ENCODE measurements at places on chromosomes 4 and X.

DNA sequence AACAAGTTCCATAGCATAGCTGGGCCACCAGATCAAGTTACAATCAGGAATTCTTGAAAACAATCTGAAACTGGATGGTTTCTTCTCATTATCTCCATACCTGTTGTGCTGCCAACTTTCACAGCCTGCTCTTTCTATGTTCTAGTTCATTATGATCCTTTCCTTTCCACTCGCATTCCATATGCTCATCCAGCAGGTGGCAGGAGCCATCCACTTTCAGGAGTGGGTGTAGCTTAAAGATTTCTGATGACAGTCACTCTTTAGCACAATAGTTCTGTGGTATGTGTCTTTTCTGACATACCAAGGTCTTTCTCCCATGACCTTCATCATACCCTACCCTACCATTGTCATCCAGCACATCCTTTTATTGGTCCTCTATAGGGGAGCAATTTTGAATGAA, 46.4 kb downstream of the PAGE2 start:
- peak; percentile 55 for DNase-seq

DNA sequence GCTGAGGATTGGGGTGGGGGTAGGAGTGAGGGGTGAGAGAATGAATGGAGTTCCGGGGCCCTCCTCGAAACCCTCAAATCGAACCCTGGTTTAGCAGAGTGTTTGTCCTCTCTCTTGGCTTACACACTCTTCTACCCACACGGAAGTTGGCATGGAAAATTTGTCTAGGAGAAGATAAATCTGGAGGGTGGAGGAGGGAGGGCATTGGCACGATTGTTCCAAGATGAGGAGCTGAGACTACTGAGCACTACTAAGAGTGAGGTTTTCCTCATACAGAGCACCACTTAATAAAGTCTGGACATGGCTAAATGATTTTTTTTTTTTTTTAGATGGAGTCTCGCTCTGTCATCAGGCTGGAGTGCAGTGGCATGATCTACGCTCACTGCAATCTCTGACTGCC, 33.4 kb downstream of the AKAP4 start:
- no peak for DNase-seq

GRCh38 chr4:142663828-142664227, 182.3 kb downstream of the INPP4B start:
- DNase-seq: peak; percentile 23

- no peak for DNase-seq
Measured at GRCh38 chr4:153781280-153781679, 7.6 kb downstream of the SFRP2 start.

DNA sequence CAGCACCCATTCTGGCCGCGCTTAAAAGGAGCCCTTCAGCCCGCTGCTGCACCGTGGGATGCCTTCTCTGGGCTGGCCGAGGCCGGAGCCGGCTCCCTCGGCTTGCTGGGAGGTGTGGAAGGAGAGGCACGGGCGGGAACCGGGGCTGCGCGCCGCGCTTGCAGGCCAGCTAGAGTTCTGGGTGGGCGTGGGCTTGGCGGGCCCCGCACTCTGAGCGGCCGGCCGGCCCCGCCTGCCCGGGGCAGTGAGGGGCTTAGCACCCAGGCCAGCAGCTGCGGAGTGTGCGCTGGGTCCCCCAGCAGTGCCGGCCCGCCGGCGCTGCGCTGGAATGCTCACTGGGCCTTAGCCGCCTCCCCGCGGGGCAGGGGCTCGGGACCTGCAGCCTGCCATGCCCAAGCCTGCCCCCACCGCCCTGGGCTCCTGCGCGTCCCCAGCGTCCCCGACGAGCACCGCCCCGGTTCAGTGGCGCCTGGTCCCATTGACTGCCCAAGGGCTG, 111.3 kb downstream of the PCDH18 start:
- DNase-seq: no peak

DNA sequence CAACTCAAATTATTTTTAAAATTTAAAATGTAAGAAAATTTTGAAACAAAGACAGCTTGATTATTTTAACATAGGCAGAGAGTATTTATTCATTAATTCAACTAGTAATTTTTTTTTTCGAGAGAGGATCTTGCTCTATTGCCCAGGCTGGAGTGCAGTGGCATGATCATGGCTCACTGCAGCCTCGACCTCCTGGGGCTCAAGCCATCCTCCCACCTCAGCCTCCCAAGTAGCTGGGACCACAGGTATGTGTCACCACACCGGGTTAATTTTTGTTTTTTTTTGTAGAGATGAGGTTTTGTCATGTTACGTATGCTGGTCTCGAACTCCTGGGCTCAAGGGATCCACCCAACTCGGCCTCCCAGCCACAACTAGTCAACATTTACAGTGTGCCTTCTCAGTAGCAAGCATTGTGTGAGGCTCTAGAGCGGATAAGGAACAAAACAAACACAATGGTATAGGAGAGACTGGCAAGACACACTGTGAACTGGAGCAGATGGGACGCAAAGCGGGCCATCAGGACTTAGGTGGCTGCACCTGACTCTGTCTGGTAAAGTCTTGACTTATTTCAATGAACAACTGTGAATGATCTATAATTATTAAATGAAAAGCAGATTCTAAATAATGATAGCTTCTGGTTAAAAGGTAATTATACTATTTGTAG, 21.6 kb downstream of the SETD7 start:
- no peak for DNase-seq

DNA sequence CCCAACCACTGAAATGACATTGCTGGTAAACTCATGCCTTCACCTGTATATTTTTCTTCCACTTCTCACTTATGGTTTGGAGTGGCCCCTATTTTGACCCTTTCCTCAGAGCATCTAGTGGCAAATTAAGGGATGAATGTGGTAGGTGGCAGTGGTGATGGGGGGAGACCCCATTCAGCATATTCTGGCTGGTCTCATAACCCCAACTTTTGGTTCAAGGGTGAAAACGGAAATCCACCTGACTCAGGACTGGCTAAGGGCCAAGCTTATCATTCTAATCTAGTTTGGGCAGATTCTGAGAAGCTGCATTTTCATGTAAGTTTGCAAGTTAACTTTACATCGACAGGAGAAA, 47.0 kb upstream of the NSUN7 start:
- DNase-seq: peak; percentile 9

- no peak for DNase-seq
Measured at GRCh38 chr4:42148425-42148824, 4.0 kb downstream of the BEND4 start.

DNA sequence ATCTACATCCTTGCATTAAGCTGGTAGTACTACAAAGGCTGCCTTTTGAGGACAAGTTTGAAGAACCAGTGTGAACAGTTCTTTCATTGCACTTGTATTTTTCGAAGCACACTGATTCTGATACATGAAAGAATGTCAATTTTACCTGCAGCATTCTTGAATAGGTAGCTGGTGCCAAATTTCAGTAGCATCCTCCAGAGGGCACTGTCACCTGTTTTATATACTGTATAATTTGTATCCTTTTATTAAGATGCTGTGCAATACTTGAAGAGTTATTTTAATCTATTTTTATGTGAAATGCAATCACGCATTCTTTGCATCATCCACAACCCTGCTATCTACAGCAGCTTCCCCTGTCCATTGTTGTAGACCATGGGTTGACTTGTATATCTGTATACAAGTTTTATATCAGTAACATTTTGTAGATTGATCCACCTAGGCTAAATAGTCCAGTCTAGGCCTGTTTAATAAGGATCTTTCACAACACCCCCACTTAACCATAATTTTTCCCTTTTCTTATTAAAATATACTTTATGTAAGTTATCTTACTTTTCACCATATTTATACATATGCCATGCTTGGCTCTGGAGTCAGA, 325.7 kb downstream of the PCDH7 start:
- DNase-seq: peak; percentile 65

DNA sequence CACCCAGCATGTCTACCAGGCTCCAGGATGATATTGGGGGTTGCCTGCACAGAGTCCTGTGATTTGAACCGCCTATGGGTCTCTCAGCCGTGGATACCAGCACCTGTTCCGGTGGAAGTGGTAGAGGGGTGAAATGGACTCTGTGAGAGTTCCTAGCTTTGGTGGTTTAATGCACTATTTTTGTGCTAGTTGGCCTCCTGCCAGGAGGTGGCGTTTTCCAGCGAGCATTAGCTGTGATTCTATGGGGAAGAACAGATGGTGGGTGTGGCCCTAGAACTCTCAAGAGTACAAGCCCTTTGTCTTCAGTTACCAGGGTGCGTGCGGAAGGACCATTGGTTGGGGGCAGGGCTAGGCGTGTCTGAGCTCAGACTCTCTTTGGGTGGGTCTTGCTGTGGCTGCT, 316.9 kb upstream of the AMOT start:
- no peak for DNase-seq

- DNase-seq: no peak
Measured at GRCh38 chrX:15344106-15344505, 8.8 kb upstream of the PIGA start.

- peak; percentile 82 for DNase-seq
Measured at GRCh38 chr4:177728361-177729152, 286.3 kb upstream of the AGA start.

GRCh38 chr4:182560358-182560757, 317.2 kb downstream of the TENM3 start:
- DNase-seq: no peak

- DNase-seq: no peak
Measured at GRCh38 chr4:93657527-93657926, 171.0 kb upstream of the ATOH1 start.

DNA sequence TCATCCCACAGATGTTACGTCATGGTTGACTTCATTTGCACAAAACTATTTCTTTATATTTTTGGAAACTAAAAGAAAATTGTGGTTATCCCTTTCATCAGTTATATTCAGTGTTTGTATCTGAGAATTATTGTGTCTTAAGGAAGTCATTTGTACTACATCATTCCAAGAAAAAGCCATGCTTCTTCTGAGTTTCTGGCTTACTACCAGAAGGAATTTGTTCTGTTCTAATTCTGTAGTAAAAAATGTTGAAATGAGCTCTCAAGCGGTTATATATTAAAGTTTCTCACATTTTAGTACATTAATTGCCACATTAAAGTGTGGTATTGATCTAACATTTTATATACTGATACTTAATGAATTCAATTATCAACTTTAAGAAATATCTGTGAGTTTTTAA, 1844.5 kb downstream of the PCDH7 start:
- DNase-seq: no peak

- no peak for DNase-seq
Measured at GRCh38 chrX:50700921-50701320, 113.1 kb downstream of the SHROOM4 start.

DNA sequence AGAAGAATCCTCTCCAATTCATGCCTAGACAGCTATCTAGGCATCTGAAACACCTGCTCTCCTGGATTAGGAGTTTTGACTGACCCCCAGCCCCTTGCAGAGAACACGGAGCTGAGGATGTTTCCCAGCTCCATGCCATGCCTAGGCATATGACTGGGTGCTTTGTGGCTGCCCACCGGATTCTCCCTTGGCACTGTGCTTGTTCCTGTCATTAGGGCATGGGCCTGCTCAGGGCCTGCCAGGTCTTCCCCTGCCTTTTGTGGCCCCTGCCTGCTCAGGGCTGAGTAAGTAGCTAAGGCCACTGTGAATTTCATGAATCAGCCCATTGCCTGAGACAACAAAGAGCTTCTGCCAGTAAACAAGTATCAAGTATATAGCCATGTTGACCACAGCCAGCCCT, 867.4 kb downstream of the TECRL start:
- DNase-seq: no peak

DNA sequence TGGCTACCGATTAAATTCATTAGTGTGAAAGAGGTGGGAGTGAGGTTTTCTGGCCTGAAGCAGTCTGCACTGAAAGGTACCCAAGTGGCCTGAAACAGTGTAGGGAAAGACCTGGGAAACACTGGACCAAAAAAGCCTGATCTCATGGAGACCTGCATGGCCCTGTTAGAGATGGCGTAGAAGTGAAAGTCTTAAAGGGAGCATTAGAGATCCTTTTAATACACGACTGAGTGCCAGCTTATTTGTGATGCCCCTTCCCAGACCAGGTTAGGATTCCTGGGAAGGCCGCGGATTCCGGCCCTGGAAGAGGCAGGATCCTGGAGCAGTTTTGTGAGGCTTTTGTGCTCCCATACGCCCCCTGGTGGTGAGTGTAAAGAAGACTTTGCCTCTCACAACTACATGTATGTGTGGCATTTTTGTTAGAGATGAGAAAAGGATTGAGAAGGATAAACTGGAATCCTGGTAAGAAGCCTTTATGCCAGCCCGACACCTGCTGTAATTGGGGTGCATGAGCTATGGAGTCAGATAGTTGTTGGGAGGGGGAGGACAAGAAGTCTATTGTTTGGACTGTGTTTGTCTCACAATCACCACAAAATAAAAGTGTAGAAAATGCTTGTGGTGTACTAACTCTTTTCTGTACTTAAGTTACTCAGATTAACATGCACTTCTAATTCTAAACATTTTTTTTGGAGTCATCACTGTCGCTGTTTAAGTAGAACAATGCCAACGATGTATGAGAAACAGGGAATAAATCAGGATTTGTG, 54.0 kb downstream of the JADE1 start:
- DNase-seq: peak; percentile 64

Data from PC-3 (cell line).